ENCODE measurements at places on chromosomes 11 and 22.

- H3K27me3 ChIP-seq = peaks cover 63% of the 10 kb centered on the region
- no peaks in the 10 kb centered on the region for H3K36me3 ChIP-seq
- H3K27ac ChIP-seq = no peak overlapping the region
- no peaks in the 10 kb centered on the region for H3K4me1 ChIP-seq
- no peak overlapping the region for H3K4me3 ChIP-seq
- DNase-seq = no peak
Observed at GRCh38 chr11:44032299-44033085, 15.3 kb upstream of the ACCSL start.

DNA sequence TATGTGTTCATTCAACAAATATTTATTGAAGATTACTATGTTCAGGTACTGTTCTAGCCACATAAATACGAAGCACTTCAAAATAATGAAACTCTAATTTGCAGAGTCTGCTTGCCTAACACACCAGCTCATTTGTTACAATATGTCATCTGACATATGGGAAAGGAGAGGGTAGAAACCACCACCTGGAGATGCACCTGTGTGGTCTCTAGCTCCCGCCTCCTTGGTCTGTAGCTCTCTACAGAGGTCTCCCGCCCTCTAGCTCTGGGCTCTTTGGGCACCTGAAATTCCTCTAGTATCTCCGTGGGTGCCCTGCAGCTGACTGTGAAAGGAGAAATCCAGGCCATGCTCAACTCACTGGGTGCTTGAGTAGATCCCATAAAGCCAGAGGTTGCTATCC lies 51.4 kb upstream of the DBX1 start:
- no peak overlapping the region for H3K27ac ChIP-seq
- no peaks in the 10 kb centered on the region for H3K36me3 ChIP-seq
- peaks cover 39% of the 10 kb centered on the region for H3K27me3 ChIP-seq
- peaks cover 2% of the 10 kb centered on the region for H3K4me1 ChIP-seq
- no peak for DNase-seq

DNA sequence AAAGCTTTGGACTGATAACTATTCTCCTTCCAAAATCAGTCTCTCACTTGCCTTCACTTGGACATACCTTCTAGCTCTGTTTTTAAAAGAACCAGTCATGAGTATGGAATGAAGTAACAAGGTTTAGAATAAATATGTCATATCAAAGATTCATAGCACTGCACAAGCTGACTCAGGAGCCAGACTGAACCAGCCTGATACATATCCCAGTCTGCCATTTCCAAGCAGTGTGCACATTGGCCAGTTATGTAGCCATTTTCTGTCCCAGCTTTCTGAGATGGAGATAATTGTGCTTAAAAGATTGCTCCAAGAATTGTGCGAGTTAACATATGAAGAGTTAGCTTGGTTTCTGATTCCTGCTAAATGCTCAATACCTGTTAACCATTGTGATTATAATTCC lies 311.3 kb downstream of the C11orf87 start:
- no peaks in the 10 kb centered on the region for H3K27me3 ChIP-seq
- no peak overlapping the region for H3K4me3 ChIP-seq
- no peak overlapping the region for H3K27ac ChIP-seq
- no peaks in the 10 kb centered on the region for H3K36me3 ChIP-seq
- no peaks in the 10 kb centered on the region for H3K4me1 ChIP-seq

- no peak overlapping the region for H3K27ac ChIP-seq
- no peaks in the 10 kb centered on the region for H3K4me1 ChIP-seq
- no peaks in the 10 kb centered on the region for H3K36me3 ChIP-seq
- no peaks in the 10 kb centered on the region for H3K27me3 ChIP-seq
Observed at GRCh38 chr11:26062660-26063059, 269.3 kb upstream of the ANO3 start.

GRCh38 chr22:43342347-43343261 lies 568 bp downstream of the SCUBE1 start:
- no peak overlapping the region for H3K27ac ChIP-seq
- peak overlapping the region; percentile 55 for H3K4me3 ChIP-seq
- no peak for DNase-seq
- peaks cover 68% of the 10 kb centered on the region for H3K27me3 ChIP-seq
- peaks cover under 1% of the 10 kb centered on the region for H3K36me3 ChIP-seq

DNA sequence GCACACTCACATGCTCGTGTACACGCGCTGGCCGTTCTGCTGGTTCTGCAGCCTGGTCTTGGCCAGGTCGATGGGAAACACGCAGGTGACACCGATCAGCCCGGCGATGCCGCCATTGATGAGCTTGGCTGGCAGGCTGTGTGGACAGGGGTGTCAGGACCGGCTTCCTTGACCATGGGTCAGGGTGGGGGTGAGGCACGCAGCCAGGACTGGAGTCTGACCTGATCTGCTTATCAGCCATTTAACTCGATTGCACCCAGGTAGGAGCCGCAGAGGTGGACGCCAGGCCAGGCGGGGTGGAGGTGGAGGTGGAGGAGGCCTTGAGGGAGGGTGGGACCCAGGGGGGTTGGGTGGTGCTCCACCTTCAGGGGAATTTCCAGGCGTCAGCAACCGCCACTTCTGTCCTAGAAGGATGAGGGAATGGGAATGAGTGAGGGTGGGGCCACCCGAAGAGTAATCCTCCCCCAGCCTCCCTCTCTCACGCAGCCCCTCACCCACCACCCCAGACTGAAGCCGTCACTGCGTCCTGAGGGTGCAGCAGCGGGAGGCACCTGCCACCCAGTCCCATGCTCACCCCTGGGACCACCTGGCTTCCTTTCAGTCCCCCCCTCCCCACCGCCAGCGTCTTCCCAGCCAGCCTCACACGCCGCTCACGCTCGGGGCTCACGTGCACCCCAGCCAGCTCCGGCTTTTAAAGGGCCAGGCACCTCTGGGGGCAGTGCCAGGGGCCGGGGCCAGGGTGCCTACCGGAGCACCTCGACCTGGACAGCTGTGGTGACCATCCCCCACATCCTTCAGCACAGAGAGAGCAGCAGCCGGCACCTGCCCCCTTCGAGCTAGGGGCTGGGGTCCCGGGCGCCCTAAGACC lies 3.1 kb downstream of the SLC25A22 start:
- peaks cover 11% of the 10 kb centered on the region for H3K4me1 ChIP-seq
- DNase-seq = no peak
- no peaks in the 10 kb centered on the region for H3K27me3 ChIP-seq
